ENCODE measurements at places on chromosomes 13 and 19.

DNA sequence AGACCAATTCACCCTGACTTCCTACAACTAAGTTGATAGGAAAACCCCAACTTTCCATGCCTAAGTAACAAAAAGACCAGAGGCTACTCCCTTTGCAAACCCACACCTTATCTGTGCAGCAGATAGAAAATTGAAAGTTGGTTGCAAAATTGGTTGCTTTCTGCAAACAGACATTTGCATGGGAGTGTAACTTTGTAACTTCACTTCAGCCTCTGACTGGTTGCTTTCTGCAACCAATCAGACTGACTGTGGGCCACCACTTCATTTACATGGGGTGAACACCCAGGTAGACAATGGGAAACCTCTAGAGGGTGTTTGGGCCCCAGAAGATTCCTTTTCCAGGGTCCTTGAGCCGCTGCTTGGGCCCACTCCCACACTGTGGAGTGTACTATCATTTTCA is 9.8 kb downstream of the TEX30 start:
- no peak for DNase-seq

DNA sequence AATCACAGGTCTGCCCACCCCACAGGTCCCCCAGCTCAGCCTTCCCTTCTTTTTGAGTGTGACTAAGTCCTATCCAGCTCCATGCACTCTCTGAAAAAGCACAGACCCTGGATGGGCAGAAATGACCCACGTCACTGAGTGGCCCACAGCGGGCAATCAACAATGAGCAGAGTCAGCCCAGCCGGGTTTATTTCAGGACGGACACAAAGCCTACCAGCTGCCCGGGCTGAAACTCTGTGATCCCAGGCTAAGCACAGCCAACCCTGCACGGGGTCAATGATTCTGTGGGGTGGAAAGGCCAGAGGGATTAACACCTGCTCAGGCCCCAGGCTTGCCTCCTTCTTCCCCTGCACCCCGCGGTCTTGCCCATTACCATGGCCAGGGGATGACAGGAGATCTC is 8.4 kb downstream of the NAPA start:
- DNase-seq = no peak

DNA sequence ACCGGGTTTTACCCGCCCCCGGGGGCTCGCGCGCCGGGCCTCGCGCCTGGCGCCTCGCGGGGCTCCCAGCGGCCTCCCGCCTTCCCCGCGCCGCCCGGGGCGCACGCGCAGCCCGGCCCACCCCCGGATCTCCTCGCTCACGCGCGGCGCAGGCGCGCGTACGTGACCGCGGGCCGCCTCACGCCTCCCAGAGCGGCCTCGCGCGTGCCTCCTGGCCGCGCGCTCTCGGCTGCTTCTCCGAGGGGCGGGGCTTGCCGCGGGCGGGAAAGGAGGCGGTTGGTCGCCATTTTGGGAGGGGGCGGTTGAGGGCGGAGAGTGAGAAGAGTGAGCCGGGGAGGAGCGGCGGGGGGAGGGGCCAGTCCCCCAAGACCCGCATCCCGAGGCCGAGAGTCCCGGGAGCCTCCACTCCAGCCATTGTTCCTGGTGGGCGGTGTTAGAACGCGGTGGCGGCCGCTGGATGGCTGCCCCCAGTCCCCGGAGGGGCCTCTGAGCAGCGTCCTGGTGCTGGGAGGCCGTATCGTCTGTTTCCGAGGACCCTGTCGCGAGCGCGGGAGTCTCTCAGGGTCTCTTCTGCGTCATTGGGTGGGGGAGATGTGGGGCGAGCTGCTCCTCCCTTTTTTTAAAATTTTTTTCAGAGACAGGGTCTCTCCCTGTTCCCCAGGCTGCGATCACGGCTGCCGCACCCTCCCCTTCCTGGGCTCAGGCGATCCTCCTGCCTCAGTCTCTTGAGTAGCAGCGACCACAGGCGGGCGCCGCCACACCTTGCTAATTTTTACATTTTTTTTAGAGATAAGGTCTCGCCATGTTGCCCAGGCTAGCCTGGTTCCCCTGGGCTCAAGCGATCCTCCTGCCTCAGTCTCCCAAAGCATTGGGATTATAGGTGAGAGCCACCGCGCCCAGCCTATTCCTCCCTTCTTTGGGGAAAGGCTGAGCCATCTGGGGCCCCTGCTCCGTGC is at the start of gene ZNF541:
Gene ZNF541 (minus strand): TSS at position 78 of the 956 bp plus-strand sequence. CDS start 17,292 bp downstream, outside the sequence.
- no peak for DNase-seq

DNA sequence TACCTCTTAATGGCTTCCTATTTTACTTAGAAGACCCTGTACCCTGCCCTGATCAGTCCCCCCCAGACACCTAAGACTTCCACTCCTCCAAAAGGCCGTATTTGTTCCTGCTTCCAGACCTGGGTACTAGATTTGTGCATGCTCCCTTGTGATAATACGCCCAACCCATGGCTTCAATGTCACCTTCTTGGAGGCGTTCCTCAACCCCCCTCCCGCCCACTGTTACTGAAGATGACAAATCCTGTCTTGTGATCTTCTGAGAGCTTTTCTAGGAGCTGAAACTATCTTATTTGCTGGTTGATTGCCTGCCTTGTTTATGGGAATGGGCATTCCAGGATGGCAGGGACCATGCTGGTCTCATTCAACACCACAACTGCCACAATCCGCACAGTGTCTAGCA is 9.4 kb downstream of the SLC25A23 start:
- DNase-seq = no peak

GRCh38 chr19:44582581-44583265 is 30.6 kb upstream of the IGSF23 start:
- DNase-seq = no peak

- peak; percentile 89 for DNase-seq
These were observed 11.5 kb downstream of the CFD start for GRCh38 chr19:870963-871401.

- DNase-seq = no peak
These were observed 1.5 kb downstream of the ZNF581 start for GRCh38 chr19:55644842-55645511.

DNA sequence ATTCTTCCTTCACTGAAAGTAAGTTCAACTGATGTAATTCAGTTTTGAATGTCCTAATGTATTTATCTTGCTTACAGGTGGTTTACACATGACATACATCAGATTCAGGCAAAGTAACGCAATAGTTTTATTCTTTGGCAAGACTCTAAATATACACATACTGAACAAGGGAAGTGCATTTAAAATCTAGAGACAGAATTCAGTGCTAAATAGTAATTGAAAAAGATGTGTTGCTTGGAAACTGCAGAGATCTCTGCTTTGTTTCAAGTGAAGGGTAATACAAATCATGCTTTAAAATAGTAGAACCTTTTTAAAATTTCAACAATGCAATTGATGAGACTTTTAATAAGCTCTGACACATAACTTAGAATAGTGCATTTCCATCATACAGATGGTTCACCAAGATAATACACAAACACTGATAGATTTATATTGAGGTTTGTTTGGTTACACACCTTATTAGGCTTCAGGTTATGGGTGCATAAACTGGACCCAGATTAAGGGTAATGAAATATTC is 581.0 kb upstream of the MIR17HG start:
- DNase-seq = no peak

- no peak for DNase-seq
These were observed 6.3 kb upstream of the DOCK9 start for GRCh38 chr13:98984118-98984517.

GRCh38 chr13:58946274-58946673 is 1217.5 kb downstream of the DIAPH3 start:
- DNase-seq = no peak

DNA sequence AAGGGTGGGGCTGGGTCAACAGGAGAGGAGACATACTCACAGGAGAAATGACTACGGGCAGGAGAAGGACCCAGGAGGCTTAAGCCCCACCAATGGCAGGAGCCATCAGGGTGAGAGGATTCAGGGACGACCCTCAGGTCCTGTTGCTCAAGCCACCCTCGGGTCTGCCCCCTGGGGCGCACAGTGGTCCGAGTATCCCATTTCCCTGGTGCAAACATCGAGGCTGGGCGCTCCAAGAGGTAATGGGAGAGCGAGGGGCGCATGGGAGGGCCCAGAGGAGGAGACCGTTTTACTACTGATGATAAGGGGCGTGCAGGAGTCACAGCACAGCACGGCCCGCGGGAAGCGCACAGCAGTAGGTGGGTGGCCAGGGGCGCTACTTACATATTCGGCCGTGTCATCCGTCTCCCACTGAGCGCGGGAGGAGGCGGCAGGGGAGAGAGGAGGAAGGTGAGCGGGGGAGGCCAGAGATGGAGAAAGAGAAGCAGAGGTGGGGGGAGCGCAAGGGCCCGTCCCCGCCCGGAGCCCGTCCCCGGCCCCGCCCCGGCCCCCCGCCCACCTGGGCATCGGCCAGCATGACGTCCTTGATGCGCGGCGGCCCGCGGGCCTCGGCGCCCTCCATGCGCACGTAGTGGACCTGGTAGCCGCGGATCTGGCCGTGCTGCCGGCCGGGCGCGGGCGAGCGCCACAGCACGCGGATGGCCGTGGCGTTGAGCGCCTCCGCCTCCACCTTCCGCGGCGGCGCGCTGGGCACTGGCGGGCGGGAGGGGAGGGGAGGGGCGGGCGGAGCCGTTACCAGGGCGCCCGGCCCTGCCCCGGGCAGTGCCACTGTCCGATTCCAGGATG is 111.5 kb downstream of the PTPRS start:
- no peak for DNase-seq

GRCh38 chr19:1263188-1263587 is 5.9 kb upstream of the CIRBP start:
- no peak for DNase-seq

DNA sequence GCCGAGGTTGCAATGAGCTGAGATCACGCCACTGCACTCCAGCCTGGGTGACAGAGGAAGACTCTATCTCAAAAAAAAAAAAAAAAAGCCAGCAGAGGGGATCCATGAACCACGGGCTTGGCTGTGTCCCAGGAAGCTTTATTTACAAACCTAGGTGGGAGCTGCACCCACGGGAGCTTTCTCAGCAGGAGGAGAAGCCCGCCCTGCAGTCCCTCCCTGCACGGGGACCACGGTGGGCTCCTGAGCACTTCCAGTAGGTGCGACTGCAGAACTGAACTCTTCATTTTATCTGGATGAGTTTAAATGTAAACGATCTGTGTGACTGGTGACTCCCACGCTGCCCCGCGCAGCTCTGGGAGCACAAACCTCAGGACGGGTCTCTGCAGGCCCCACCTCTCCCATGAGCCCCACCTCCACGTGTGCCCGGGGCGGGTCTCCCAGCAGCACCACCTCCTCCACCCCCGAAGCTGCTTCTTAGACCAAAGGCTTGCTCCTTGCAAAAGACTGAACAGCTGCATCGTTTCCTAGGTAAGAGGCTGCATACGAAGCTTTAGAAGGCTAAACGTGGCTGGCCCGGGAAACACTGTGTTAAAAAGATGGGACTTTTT is 66.4 kb downstream of the SPACA7 start:
- peak; percentile 71 for DNase-seq

DNA sequence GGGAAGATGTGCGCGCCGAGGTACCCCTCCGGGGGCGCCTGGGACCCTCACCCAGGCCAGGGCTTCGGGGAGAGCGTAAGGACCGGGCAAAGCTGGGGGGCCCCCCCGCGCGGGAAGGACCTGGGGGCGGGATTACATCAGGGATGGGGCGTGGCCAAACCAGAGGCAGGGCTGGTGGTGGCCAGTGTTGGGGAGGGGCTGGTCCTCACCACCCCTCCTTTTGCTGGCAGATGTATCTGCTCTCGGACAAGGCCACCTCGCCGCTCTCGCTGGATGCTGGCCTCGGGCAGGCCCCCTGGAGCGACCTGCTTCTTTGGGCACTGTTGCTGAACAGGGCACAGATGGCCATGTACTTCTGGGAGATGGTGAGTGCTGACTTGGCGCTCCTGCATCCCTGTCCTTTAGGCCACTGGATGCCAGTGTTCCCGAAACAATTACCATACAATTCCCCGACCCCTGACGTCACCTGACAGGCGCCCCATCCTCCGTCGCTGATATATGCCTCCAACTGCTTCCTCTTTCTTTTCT is 25.3 kb downstream of the TRPM4 start:
- DNase-seq = no peak

GRCh38 chr19:57978586-57979289 is 4.4 kb upstream of the C19orf18 start:
- no peak for DNase-seq

DNA sequence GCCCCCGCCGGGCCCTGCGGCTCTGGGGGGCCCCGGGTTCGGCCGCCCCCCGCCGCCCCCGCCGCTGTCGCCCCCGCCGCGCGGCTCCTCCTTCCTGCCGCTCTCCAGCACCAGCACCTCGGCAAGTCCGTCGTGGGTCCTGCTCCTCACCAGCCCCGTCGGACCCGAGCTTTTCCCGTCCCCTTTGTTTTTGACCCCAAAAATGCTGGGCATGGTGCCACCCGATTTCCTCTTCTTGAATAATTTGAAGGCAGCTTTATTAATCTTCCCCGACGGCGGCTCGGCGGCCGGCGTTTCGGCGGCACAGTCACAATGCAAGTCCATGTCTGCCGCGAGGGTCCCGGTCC is 945 bp downstream of the AMER2 start:
- no peak for DNase-seq

GRCh38 chr13:106418556-106418955 is 116.9 kb downstream of the EFNB2 start:
- DNase-seq = no peak

- no peak for DNase-seq
These were observed 22.9 kb downstream of the TLE2 start for GRCh38 chr19:3006075-3006767.

DNA sequence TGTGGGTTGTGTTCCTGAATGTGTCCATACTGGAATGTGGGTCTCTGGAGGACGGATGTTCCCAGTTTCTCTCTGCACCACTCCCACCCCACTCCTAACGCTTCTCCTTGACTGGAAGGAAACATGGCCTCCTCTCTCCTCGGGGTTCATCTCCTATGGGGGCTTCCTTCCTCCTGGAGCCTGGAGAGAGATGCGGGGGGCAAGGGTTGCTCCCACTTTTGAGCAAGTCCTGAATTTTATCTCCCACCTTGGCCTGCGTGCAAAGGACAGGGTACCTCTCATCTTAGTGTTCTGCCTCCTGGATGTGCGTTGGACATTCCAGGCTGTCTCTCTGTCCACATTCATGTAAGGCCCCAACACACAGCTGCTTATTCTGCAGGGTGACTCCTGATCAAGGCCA is 52.5 kb upstream of the UQCRFS1 start:
- DNase-seq = peak; percentile 59

- DNase-seq = no peak
These were observed 492 bp downstream of the TMEM147 start for GRCh38 chr19:35545855-35546381.

DNA sequence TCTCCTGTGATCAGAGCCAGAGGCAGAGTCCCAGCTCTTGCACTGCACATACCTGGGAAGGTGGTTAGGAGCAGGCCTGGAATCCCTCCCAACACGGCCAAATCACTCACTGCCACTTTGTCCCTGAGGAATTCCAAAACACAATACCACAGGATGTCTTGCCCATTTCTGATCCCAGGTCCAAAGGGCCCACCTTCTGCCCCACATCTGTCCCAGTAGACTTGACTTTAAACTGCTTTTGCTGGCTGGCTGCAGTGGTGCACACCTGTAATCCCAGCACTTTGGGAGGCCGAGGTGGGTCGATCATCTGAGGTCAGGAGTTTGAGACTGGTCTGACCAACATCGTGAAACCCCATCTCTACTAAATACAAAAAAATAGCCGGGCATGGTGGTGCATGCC is 18.9 kb downstream of the ZNF536 start:
- peak; percentile 54 for DNase-seq
